ENCODE measurements at places on chromosomes 2 and 18. TPM values are rescaled to one million over a fixed set of nuclear protein-coding genes. Genes with fewer than 3 reads are reported as not detected.
A peak's percentile ranks its signal among the peaks of the same experiment; 100 is the strongest.

- no peaks in the 10 kb centered on the region for H3K4me1 ChIP-seq
- H3K36me3 ChIP-seq = no peaks in the 10 kb centered on the region
- no peak overlapping the region for H3K27ac ChIP-seq
- no peak for DNase-seq
Measured at GRCh38 chr2:208013285-208014178, 11.8 kb downstream of the PLEKHM3 start.

The CFAP53 gene
- 3.4 TPM for total RNA-seq

The CD302 gene
- 61.0 TPM for total RNA-seq

The DYSF gene
- total RNA-seq = 3.0 TPM

The PLEKHH2 gene
- 63.5 TPM for total RNA-seq

DNA sequence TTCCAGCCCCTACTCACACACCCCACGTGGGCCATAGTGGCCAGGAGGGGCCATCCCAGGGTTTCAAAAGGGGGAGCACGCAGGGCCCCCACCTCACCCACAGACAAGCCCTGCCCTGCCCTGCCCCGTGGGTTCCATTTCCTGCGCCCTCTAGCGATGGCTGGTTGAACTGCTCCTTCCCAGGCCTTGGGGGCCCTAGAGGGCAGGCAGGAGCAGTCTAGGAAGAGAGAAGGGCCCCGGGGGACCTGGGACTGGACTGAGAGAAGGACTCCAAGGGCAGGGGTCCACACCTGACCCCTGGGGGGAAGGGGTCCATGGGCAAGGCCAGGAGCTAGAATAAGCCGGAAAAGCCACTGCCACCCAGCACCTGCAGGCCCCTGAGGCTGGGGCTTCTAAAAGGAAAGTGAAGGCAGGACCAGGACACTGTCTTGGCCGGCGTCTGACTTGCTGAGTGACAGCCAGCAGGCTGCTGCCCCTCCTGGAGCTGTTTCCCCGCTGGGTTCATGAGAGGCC lies 10.1 kb downstream of the CYP26B1 start:
- no peak overlapping the region for H3K27ac ChIP-seq
- peaks cover under 1% of the 10 kb centered on the region for H3K4me1 ChIP-seq
- no peaks in the 10 kb centered on the region for H3K27me3 ChIP-seq
- no peak for DNase-seq
- no peak overlapping the region for H3K4me3 ChIP-seq

DNA sequence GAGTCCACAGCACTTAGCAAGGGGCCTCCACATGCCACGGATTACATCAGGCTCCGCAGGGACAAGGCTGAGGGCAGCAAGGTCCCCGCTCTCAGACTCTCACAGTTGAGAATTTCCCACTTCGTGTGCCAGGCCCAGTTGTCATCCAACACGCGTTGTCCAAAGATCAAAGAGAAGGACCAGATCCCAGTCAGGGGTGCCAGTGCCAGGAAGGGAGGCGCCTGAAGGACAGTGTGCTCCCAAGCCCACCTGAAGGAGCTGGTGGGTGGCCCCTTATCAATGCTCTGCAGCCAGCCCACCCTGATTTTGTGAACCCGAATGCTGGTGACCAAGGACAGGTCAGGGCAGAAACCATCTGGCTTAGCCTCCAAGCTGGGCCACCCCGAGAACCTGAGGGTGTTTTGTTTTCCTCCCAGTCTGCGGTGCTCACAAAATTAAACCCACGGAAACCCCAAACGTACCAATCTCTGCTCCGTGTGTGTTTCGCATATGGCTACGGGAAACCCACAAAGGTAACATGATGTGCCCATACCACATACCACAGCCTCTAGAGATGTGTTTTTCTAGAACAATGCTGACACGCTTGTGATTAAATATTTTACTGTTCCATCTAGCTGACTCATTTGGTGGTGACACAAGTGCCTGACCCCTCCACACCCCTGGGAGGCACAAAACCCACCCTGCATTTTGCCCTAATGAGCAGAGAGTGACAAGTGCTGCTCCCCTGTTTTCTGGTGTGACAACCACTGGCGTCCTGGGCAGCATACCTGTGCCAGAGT lies 24.5 kb downstream of the CRACDL start:
- H3K27ac ChIP-seq = no peak overlapping the region
- H3K4me1 ChIP-seq = peaks cover 13% of the 10 kb centered on the region
- no peaks in the 10 kb centered on the region for H3K36me3 ChIP-seq

DNA sequence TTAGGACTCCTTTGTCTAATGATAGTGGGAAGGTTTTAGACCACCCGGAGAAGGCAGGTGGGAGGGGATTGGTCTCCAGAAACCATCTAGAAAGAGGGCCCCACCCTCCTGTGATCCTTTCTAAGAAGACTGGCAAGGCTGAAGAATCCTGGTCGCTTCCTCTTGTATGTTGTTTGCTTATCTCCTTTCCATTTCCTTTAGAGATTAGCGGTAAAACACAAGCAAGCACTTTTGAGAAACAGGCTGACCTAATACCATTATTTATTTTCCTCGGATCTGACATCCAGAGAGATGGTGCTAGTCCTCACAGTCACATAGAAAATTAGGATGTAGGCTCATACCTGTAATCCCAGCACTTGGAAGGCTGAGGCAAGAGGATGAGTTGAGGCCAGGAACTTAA lies 45.2 kb upstream of the SPRED2 start:
- H3K4me3 ChIP-seq = no peak overlapping the region
- no peaks in the 10 kb centered on the region for H3K36me3 ChIP-seq
- no peaks in the 10 kb centered on the region for H3K27me3 ChIP-seq
- no peak for DNase-seq
- H3K27ac ChIP-seq = no peak overlapping the region
- H3K4me1 ChIP-seq = no peaks in the 10 kb centered on the region

DNA sequence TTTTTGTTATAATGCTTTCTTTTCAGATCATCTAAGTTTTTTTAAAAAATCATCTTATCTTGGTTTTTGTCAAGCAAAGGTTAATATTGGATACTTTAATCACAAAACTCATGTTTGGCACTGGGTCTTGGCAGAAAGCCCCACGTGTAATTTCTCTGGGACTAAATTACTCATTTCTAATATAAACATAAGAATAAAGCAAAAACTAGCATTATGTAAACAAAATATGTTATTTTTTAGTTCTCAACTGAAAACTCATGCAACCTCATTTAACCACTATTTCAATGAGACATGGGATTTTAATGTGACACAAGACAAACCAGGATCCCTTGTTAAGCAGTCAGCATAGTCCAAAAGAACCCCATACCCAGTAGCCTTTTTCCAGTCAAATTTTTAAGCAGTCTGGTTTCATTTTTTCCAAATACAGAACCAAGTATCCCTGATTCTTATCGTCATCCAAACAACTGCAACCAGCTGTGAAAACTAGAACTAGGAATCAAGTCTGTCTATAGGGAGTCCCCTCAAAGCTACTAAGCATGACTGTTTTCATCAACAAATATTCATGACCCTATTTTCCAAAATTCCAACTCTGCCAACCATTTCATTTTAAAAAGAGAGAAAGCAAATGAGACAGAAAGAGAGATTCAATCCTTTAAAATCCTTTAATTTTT lies 27.1 kb downstream of the PID1 start:
- H3K4me1 ChIP-seq = no peaks in the 10 kb centered on the region
- H3K4me3 ChIP-seq = no peak overlapping the region
- H3K27ac ChIP-seq = no peak overlapping the region
- DNase-seq = no peak
- H3K27me3 ChIP-seq = no peaks in the 10 kb centered on the region

DNA sequence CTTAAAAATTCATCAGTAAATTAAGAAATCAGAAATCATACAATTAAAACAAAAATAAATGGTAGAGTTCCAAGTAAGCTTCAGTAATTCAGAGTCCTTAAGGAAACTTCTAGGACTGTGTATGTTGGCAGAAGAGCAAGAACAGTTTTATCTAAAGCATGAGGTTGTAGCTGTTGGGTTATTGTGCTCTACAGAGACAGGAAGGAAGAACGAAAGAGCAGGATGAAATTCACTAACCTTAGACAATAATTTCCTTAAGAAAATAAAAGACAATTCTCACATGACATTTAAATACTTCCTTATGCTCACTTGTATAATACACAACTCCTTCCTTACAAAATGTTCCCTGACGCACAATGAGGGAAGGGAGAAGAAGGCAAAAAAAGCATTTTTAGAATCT lies 133.4 kb downstream of the STK39 start:
- DNase-seq = no peak
- no peak overlapping the region for H3K4me3 ChIP-seq
- no peaks in the 10 kb centered on the region for H3K4me1 ChIP-seq
- no peak overlapping the region for H3K27ac ChIP-seq

DNA sequence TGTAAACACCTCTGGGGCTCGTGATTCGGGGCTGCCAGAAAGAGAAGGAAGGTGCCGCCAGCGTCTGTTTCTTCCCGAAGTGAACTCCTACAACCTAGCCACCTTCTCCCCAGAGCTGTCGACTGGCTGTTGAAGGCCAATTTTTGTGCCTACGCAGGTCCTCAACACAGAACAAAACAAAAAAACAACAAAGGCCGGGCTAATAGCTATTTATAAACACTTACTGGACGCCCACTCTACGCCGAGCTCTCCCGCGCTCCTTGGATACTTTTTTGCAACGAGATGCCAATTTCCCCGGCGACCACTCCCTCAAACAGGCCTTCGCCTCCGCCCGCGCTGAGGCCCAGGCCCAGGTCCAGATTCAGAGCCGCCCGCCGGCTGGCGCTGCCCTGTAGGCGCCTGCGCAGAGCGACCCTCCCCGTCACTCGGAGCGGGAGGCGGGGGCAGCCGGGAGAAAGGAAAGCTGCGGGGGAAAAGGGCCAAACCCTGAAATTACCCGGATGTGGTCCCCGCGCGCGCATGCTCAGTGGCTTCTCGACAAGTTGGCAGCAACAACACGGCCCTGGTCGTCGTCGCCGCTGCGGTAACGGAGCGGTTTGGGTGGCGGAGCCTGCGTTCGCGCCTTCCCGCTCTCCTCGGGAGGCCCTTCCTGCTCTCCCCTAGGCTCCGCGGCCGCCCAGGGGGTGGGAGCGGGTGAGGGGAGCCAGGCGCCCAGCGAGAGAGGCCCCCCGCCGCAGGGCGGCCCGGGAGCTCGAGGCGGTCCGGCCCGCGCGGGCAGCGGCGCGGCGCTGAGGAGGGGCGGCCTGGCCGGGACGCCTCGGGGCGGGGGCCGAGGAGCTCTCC lies at the start of gene SMAD4:
SMAD4 (plus strand) TSS at position 520 of the 843 bp plus-strand sequence. CDS start 16,834 bp downstream, outside the sequence.
- no peaks in the 10 kb centered on the region for H3K4me1 ChIP-seq
- H3K36me3 ChIP-seq = no peaks in the 10 kb centered on the region
- peak; percentile 93 for DNase-seq
- peak within 1 kb of the TSS; percentile 99 for H3K27ac ChIP-seq
- no peaks in the 10 kb centered on the region for H3K27me3 ChIP-seq
- H3K4me3 ChIP-seq = peak within 1 kb of the TSS; percentile 97

DNA sequence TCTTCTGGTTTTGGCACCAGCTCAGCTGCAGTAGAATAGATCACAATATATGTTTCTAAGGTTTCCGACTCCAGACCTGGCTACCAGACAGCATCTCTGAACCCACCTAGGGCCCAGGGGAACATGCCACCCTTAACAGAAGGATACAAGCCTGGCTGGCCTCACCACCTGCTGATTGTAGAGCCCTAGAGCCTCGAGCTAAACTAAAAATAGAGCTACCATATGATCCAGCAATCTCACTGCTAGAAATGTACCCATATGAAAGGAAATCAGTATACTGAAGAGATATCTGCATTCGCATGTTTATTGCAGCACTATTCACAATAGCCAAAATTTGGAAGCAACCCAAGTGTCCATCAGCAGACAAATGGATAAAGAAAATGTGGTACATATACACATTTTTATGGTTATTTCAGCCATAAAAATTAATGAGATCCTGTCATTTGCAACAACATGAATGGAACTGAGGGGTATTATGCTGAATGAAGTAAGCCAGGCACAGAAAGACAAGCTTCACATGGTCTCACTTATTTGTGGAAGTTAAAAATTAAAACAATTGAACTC lies 242.4 kb upstream of the SLC39A10 start:
- no peak for DNase-seq
- H3K4me1 ChIP-seq = no peaks in the 10 kb centered on the region
- H3K27ac ChIP-seq = no peak overlapping the region

DNA sequence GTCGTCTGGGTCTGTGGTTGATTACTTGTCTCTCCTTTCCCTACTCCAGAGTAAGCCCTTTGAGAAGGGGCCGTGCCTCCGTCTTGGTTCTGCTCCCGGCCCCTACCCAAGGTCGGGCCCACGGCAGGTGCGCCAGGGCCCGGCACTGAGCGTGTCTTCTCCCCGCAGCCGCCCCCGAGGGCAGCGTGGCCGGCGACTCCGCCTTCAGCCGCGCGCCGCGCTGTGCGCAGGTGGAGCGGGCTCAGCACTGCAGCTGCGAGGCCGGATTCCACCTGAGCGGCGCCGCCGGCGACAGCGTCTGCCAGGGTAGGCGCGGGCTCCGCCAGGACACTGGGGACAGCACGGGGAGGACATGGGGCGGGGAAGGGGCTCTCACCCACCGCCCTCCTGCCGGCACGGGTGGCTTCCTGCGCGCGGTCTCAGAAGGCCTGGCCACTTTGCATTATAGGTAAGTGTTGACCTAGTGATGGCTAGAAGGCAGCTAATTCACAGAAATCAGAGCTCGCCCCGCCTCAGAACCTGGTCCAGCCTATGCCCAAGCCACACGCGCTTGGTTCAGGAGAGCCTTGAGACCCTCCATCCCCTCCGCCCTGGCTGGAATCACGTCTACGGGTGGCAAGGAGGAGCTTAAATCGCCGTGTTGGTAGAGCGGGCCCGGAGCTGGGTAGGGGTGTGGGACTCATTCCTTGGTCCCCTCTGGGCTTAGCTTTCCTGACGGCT lies 43.5 kb downstream of the FBLN7 start:
- no peak overlapping the region for H3K4me3 ChIP-seq
- no peak overlapping the region for H3K27ac ChIP-seq
- no peak for DNase-seq
- H3K27me3 ChIP-seq = no peaks in the 10 kb centered on the region
- H3K36me3 ChIP-seq = no peaks in the 10 kb centered on the region
- H3K4me1 ChIP-seq = no peaks in the 10 kb centered on the region

Data from breast epithelium (tissue), 4 donors.